ENCODE measurements at places on chromosomes 7 and 10. TPM values are rescaled to one million over a fixed set of nuclear protein-coding genes. Genes with fewer than 3 reads are reported as not detected.

Gene PRTFDC1
- 43.1 TPM for polyA plus RNA-seq

GRCh38 chr7:134355927-134356326 lies 39.2 kb upstream of the SLC35B4 start:
- no peak for DNase-seq

GRCh38 chr7:1724118-1724910 lies 54.2 kb downstream of the ELFN1 start:
- DNase-seq, result no peak

GRCh38 chr10:87503401-87503800 lies 1.3 kb upstream of the MINPP1 start:
- DNase-seq, result no peak

- DNase-seq, result peak; percentile 26
These were observed 15.5 kb upstream of the CRTAC1 start for GRCh38 chr10:98045785-98046389.

Measured in right renal cortex interstitium (tissue), 3 donors.